GM12878 (cell line): ENCODE measurements at places on chromosomes 4 and X.

GRCh38 chr4:109266891-109267290, 35.6 kb downstream of the COL25A1 start:
- no peak for DNase-seq

DNA sequence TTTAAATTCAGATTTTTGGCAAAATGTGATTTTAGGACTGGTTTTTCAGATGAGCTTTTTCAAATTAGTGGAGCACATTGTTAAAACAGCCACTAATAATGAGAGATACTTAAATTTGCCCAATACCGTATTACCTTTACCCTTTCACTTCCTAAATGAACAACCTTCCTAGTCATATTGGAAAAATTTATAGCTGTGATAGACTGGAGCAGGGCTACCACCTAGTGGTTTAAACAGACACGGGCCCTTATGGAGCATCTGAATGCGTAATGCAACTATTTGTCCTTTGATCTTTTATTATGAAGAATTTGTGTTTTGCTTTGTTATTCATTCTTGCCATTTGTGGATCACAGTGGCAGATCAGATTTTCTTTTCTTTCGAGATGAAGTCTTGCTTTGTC, 72.7 kb downstream of the KDM6A start:
- no peak for DNase-seq

GRCh38 chr4:41753942-41754341, 5.4 kb upstream of the PHOX2B start:
- DNase-seq, result no peak

DNA sequence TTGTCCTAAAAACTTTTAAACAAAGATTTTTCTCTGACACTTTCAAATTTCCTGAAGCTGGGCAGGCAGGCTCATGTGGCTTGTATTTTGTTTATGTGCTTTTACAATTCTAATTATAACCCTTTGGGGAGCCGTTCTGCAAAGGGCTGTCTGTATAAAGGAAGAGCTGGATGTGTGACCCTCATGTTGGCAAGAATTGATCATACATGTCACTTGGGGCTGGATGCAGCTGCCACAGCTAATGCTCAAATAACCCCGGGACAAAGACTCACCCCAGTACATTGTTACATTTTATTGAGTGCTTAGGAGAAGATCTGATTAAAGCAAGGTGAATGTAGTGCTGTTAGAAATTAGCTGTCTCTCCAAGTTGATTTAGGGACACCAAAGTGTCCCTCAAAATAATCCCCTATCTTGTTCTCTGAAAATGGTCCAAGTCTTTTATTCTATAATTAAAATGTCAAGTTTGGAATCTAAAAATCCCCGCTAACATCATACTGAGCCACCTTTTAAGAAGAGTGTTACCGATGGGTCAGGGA, 13.0 kb upstream of the DAPP1 start:
- DNase-seq, result no peak

- no peak for DNase-seq
These were observed 152.3 kb upstream of the PRDX4 start for GRCh38 chrX:23515028-23515427.

DNA sequence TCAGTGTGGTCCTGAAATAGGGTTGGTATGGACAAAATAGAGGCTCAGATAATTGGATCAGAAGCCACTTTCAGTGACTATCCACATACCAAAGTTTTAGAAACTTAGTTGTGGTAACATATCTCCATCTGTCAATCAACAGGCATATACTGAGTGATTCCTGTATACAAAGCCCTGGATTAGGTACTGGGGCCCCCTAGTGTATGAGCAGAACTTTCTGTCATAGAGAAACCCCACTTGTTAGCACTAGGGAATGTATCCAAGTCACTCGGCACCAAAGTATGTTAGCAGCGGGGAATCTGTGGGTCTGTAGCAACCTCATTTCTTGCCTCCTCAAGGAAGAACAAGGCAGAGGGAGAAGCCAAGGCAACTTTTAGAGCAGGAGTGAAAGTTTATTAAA, 50.7 kb downstream of the MAP7D3 start:
- no peak for DNase-seq

GRCh38 chrX:31236231-31236630, 164.4 kb upstream of the FTHL17 start:
- no peak for DNase-seq

DNA sequence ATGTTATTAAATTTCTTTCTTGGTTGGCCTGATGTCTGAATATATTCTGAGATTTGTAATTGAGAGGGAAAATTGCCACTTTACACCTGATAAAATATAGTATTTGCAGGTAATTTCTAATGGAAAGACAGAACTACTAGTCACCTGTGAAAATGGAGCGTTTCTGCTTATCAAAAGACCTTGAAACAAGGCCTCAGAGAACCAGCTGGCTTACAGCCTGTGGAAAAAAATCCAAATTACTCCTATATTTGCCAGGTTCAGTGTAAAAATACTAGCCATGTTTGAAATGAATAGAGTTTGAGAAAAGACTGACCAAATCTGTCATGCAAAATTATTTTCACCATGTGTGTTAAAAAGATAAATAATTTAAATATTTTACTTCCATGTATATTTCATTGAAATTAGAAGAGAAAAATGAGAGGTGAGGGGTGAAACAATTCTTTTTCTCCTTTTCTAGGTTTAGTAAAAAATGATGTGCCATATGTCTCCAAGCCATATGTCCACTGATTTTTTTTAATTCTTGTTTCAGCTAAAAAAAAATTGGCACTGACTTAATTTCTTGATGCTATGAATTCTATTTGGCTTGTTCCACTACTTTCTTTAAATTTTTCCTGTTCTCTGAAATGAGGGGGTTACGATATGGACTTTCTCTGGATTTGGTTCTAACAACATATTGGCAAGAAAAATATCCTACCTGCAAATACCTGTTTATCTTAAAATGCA, 464.9 kb downstream of the GRXCR1 start:
- DNase-seq, result no peak

DNA sequence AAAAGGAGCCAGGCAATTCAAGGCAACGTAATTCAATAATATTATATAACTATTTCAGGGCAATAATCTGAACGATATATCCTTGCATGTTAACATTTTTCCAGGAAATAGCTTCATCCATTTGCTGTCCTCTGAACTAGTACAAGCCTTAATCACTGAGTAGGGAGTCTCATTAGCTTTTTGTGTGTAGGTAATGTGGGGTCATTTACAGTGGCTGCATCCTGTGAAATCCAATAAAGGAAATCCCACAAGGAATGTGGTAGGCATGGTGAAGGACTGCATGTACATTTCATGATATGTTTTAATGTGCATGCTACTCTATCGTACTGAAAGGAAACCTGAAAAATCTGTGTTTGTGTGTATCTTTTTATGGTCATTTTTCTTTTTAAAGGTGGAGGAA, 103.5 kb downstream of the SLC4A4 start:
- no peak for DNase-seq

- no peak for DNase-seq
These were observed 144.6 kb upstream of the KIT start for GRCh38 chr4:54513204-54513603.

DNA sequence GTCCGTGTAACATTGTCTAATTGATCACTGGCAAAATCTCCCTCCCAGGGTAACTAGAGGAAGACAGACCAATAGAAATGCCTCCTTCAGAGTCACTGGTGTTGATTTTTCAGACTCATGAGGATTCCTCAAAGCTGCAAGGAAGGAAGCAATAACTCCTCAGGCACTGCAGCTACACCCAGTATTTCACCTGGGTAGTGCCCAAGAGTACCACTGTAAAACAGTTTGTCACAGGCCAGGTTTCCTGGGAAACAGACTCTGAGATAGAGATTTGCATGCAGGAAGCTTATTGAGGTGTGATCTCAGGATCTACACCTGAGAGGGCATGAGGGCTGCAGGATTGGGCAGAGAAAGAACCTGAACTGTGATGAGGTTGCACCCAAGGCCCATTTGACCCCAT, 240.7 kb upstream of the ATP6AP2 start:
- no peak for DNase-seq

- no peak for DNase-seq
These were observed 33.6 kb upstream of the MXD4 start for GRCh38 chr4:2295500-2295899.

GRCh38 chr4:74631988-74632387, 162.3 kb downstream of the BTC start:
- no peak for DNase-seq

DNA sequence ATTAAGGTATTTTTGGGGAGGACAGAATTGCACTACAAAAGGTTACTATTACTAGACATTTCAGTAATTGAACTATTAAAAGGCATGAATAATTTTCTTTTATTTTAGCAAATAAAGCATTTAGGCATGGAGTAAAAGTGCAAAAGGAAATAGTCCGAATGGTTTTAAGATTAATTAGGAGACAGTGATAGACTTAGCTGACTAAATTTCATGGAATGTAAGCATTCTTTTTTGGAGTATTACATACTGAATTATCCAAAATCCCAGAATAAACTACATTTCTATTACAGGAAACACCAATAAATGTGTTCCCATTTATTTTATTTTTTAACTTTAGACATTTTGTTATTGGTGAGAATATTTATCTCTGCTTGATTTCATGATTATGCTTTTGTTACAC, 30.7 kb upstream of the MAP9 start:
- DNase-seq, result no peak
